ENCODE measurements at places on chromosomes 7 and 10.

- no peaks in the 10 kb centered on the region for H3K4me1 ChIP-seq
- H3K4me3 ChIP-seq: no peak overlapping the region
- DNase-seq: no peak
- H3K27me3 ChIP-seq: no peaks in the 10 kb centered on the region
- no peaks in the 10 kb centered on the region for H3K36me3 ChIP-seq
Observed at GRCh38 chr10:97121041-97121440, 64.7 kb downstream of the SLIT1 start.

DNA sequence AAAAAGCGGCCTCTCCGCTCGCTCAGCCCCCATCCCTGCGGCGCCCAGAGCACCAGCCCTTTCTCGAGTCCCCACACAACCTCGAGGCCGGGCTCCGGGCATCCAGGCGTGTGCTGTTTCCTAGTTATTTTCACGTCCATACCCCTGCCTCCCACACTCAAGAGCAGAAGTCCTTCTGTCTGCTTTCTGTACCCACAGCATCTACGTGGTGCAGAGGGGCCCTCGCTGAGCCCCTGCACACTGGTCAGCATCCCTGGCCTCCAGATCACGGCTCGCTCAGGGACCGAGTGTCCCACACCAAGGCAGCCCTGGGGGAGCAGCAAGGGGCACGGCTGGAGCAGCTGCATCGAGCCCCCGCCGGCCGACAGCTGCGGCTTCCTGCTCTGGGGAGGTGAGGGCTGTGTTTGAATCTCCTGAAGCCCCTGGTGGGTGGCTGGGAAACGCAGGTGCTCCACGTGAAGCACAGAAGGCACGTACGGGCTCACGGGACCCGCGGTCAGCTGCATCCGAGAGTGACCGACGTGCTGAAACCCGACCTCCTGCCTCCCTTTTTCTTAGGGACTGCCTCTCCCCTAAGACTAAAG is 333.1 kb downstream of the DNAJB6 start:
- peaks cover 5% of the 10 kb centered on the region for H3K4me1 ChIP-seq
- no peak overlapping the region for H3K4me3 ChIP-seq
- peaks cover 4% of the 10 kb centered on the region for H3K27me3 ChIP-seq
- H3K27ac ChIP-seq: no peak overlapping the region
- no peaks in the 10 kb centered on the region for H3K36me3 ChIP-seq

DNA sequence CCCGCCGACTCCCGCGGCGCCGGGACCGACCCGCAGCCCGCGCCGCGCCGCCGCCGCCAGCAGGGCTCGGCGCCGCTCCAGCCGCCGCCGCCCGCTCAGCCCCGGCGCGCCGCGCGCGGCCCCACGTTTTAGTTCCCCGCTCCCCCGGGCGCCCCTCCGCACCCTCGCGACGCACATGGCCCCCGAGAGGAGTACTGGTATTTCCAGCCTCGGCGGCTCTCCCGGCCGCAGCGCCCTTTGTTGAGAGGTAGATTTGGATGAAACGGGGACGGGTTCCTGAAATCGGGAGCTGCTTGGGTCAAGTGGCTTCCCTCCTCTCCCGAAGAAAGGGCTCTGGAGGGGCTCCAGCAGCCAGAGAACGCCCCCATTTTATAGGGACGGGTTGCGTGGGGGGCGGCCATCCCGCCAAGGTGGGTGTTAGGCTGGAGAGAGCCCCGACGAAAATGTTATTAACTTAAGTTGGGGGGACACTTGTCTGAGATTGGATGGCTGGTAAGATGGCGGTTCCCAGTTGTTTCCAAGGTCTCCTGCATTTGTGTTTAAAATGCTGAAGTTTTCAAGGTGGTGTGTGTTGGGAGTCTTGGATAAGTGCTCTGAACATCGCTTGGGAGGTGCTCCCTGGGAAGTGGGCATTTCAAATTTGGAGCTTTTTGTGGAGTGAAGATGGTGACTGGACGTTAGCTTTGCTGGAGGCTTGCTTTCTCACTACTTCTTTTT is 1.2 kb downstream of the BMI1 start:
- DNase-seq: peak; percentile 33
- H3K27me3 ChIP-seq: no peaks in the 10 kb centered on the region
- H3K27ac ChIP-seq: peak overlapping the region; percentile 57
- H3K36me3 ChIP-seq: no peaks in the 10 kb centered on the region

DNA sequence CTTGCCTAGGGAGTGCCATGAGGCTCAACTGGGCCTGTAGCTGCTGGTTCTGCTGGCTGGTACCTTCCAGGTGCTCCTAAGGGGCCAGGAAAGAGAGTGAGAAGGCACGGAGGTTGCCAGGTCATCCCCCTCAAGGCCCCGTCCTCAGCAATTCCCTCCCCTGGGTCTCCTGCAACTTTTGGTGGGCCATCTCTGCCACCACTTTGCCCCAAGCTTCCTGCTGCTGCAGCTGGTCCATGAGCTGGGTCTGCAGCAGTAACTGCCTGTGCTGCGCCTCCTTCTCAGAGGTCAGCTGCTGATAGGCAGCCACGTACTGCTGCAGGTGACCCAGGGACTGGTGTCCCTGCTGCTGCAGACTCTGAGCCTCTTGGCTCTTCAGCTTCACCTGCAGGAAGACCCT is 17.3 kb upstream of the MTPAP start:
- no peaks in the 10 kb centered on the region for H3K27me3 ChIP-seq
- H3K4me3 ChIP-seq: no peak overlapping the region
- no peak overlapping the region for H3K27ac ChIP-seq
- H3K4me1 ChIP-seq: no peaks in the 10 kb centered on the region

- H3K36me3 ChIP-seq: no peaks in the 10 kb centered on the region
- no peak overlapping the region for H3K27ac ChIP-seq
- H3K4me3 ChIP-seq: no peak overlapping the region
- H3K27me3 ChIP-seq: no peaks in the 10 kb centered on the region
Observed at GRCh38 chr10:88890681-88891381, 10.8 kb downstream of the STAMBPL1 start.

DNA sequence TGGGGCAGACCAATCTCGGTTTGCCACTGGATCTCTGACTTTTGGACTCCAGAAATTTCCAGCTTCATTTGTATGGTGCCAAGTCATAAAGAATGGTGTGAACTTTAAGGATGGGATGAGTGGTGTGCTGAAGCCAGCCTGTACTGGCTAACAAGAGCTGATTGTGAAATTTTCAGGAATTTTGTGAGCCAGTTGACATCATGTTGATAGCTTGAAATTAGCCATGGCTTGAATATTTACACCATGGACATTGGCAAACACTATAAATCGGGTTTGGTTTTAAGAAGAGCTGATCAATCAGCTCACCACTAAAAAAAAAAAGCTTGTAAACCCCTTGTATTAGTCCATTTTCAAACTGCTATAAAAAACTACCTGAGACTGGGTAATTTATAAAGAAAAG is 14.1 kb upstream of the MYH16 start:
- no peaks in the 10 kb centered on the region for H3K36me3 ChIP-seq
- H3K4me3 ChIP-seq: no peak overlapping the region
- DNase-seq: no peak
- no peak overlapping the region for H3K27ac ChIP-seq
- H3K27me3 ChIP-seq: no peaks in the 10 kb centered on the region

DNA sequence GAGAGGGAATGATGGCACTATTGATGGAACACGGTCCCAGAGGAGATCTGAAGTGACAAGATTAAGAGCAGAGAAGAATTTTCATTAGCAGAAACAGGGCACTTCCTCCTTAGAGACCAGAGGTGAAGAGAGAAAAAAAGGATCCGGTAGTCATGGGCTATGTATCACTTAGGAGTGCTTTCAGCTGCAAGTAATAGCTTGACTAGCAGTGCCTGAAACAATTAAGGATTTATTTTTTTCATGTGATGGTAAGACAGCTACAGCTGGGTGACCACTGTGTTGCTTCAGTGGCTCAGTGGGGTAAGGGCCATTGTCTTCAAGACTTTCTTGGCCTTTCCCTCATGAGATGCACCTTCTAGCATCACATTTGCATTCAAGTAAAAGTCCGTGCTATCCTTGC is 515.1 kb upstream of the GALNT17 start:
- no peaks in the 10 kb centered on the region for H3K4me1 ChIP-seq
- DNase-seq: no peak
- H3K27me3 ChIP-seq: no peaks in the 10 kb centered on the region
- no peak overlapping the region for H3K27ac ChIP-seq
- H3K36me3 ChIP-seq: no peaks in the 10 kb centered on the region
- no peak overlapping the region for H3K4me3 ChIP-seq

GRCh38 chr10:24119896-24120295 is 89.0 kb upstream of the KIAA1217 start:
- H3K36me3 ChIP-seq: no peaks in the 10 kb centered on the region
- H3K27me3 ChIP-seq: no peaks in the 10 kb centered on the region
- no peak overlapping the region for H3K4me3 ChIP-seq
- no peak for DNase-seq
- no peak overlapping the region for H3K27ac ChIP-seq
- H3K4me1 ChIP-seq: no peaks in the 10 kb centered on the region

- DNase-seq: no peak
- H3K27me3 ChIP-seq: no peaks in the 10 kb centered on the region
- no peaks in the 10 kb centered on the region for H3K36me3 ChIP-seq
- H3K27ac ChIP-seq: no peak overlapping the region
Observed at GRCh38 chr10:103111031-103111917, 81.8 kb downstream of the NT5C2 start.

- H3K4me3 ChIP-seq: no peak overlapping the region
- no peaks in the 10 kb centered on the region for H3K27me3 ChIP-seq
- H3K4me1 ChIP-seq: no peaks in the 10 kb centered on the region
- H3K27ac ChIP-seq: no peak overlapping the region
Observed at GRCh38 chr10:127082651-127083050, 113.7 kb downstream of the INSYN2A start.

GRCh38 chr10:59934701-59935100 is 28.3 kb upstream of the CCDC6 start:
- no peaks in the 10 kb centered on the region for H3K36me3 ChIP-seq
- H3K4me1 ChIP-seq: no peaks in the 10 kb centered on the region
- no peak for DNase-seq
- no peak overlapping the region for H3K4me3 ChIP-seq
- H3K27ac ChIP-seq: no peak overlapping the region

- no peaks in the 10 kb centered on the region for H3K4me1 ChIP-seq
- no peaks in the 10 kb centered on the region for H3K27me3 ChIP-seq
- H3K36me3 ChIP-seq: peaks cover 24% of the 10 kb centered on the region
- H3K4me3 ChIP-seq: no peak overlapping the region
- H3K27ac ChIP-seq: no peak overlapping the region
Observed at GRCh38 chr7:157228864-157229422, 90.2 kb downstream of the UBE3C start.

GRCh38 chr10:82267960-82268359 is 393.0 kb downstream of the NRG3 start:
- H3K4me3 ChIP-seq: no peak overlapping the region
- H3K4me1 ChIP-seq: no peaks in the 10 kb centered on the region
- no peak overlapping the region for H3K27ac ChIP-seq

Data from CD4-positive, alpha-beta memory T cell (primary cell).